Central memory CD4-positive, alpha-beta T cell (primary cell): ENCODE measurements at places on chromosomes 7 and 10.

- no peak for DNase-seq
These were observed 113.6 kb upstream of the NFE2L3 start for GRCh38 chr7:26038201-26038990.

GRCh38 chr10:128546651-128547165 is 420.5 kb upstream of the MKI67 start:
- DNase-seq: no peak

GRCh38 chr7:54705436-54705835 is 53.6 kb downstream of the SEC61G start:
- no peak for DNase-seq

DNA sequence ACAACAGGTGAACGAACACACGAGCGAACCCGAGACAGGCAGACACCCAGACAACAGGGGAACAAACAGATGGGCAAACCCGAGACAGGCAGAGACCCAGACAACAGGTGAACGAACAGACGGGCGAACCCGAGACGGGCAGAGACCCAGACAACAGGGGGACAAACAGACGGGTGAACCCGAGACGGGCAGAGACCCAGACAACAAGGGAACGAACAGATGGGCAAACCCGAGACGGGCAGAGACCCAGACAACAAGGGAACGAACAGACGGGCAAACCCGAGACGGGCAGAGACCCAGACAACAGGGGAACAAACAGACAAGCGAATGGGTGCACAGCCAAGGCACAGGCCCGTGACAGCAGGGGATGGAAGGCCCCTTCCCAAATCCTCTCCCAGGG is 264.7 kb downstream of the ELFN1 start:
- DNase-seq: no peak

DNA sequence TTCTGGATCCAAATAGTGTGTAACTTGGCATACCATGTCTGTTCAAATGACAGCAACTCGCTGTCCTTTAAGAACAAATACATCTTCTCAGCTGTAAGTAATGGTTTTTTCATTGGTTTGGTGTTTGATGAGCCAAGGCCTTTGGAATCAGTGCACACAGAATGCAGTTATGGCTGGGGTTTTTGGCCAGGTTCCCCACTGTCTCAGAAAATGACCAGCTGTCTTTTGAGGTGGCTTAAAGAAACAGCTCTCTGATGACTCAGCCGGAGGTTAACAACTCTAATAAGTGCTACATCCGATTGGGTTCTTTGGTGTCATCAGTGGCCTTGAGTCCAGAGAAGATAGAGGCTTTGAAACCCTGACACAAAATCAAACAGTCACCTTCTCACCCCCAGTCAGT is 688.4 kb downstream of the REEP3 start:
- no peak for DNase-seq

- no peak for DNase-seq
These were observed 4.4 kb upstream of the MAD1L1 start for GRCh38 chr7:2237109-2237602.
